ENCODE measurements at places on chromosomes 7 and 10.

GRCh38 chr10:1903982-1904381 is 166.7 kb upstream of the ADARB2 start:
- no peak for DNase-seq

DNA sequence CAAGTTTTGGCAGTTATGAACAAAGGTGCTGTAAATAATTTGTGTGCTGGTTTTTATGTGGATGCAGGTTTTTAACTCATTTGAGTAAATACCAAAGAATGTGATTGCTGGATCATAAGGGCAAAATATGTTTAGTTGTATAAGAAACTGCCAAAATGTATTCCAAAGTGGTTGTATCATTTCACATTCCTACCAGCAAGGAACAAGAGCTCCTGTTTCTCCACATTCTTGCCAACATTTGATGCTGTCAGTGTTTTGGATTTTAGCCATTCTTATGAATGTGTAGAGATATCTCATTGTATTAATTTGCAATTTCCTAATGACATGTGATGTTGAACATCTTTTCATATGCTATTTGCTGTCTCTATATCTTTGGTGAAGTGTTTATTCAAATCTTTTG is 207.3 kb upstream of the LRGUK start:
- DNase-seq: no peak

GRCh38 chr7:29435167-29435566 is 128.5 kb upstream of the PRR15 start:
- DNase-seq: no peak

DNA sequence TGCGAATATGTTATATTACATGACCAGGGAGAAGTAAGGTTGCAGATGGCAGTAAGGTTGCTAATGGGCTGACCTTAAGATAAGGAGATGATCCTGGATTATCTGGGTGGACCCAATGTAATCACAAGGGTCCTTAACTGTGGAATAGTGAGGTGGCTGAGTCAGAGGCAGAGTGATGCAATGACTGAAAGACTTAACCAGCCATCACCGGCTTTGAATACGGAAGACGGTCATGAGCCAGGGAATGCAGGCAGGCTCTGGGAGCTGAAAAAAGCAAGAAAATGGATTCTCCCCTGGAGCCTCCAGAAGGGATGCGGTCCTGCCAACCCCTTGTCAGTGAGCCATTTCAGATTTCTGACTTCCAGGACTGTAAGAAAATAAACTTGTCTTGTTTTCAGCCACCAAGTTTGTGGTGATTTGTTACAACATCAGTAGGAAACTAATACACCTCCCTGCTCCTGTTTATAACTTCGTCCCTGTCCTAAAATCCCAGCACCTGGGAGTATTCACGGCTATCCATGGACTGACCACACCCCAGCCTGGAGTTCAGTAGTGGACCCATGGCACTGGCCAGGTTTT is 4.6 kb upstream of the C10orf95 start:
- DNase-seq: no peak

GRCh38 chr7:105011831-105012502 is 2.0 kb upstream of the KMT2E start:
- DNase-seq: peak; percentile 33

GRCh38 chr7:26181474-26182227 is 18.9 kb downstream of the HNRNPA2B1 start:
- no peak for DNase-seq

- no peak for DNase-seq
These were observed 92.6 kb downstream of the OAT start for GRCh38 chr10:124325998-124326636.

DNA sequence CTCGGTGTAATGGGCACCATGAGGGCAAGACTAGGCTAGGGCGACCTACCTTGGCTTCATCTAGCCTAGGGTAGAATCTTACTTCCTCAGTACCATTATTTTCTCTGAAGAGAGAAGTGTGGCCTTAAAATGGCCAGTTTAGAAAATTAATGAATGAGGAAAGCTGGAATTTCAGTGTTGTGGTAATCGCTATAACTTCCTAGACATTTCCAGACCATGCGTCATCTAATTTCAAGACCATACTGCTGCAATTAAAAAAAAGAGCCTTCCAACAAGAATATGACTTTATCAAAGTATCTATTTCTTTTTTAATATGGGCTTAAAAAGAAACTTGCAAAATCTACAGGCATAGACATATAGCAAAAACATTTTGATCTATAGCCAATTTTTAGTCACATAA is 68.5 kb downstream of the CPVL start:
- no peak for DNase-seq

GRCh38 chr7:21426286-21427181 is 1.3 kb upstream of the SP4 start:
- no peak for DNase-seq

DNA sequence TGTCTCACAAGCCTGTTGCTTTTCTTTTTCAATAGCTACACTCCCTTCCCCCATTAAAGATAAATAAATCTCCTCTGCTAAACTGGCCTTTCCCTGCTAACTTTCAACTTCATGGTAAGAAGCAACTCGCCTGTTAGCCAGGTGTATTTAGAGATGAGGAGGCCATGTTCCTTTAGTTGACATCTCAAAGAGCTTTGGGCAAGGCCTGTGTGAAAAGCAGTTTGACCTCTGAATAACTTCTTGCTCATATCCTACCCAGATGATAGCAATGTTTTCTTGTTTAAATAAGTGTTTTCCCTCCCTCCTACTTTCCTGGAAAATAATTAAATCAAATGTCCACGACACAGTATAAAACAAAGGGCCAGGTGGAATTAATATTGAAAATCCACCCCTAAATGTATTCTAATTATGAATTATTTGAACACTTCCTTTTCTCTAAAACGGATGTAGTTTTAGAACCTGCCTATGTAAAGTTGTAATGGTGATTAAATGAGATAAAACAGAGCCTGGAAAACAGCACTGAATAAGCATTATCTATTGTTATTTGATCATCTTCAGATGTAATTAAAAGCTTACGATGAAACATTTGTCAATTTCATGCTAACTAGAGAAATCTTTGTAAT is 78.5 kb downstream of the HGF start:
- no peak for DNase-seq

GRCh38 chr10:11012421-11013295 is 5.0 kb upstream of the CELF2 start:
- DNase-seq: no peak

DNA sequence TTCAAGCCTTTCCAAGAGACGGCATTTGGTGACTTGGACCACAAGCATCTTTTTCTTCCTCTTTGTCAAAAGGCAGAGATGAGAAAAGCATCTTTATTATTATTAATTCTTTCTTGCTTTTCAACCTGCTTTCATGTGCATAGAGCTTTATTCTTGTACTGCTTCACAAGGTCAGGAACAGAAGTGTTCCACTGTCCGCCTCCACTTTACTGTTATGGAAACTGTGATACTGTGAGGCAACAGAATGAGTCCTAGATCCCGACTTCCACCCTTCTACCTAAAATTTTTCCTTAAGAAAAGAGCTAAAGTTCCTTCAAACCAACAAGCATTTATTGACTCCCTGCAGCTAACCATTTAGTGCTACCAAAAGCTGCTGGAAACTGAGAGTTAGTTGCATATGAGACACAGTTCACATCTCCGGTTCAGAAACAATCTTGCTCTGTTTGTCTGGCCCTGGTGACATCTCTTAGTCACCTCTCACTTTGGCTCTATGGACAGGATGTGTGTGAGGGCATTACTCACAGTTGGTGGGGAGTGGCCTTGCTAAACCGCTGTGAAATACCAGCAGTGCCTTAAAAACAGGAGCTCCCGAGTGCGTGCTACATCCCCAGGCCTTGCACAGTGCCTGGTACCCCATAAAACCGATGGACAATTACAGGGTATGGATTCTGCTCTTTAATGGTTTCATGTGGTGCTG is 77.1 kb upstream of the TRIL start:
- peak; percentile 28 for DNase-seq

DNA sequence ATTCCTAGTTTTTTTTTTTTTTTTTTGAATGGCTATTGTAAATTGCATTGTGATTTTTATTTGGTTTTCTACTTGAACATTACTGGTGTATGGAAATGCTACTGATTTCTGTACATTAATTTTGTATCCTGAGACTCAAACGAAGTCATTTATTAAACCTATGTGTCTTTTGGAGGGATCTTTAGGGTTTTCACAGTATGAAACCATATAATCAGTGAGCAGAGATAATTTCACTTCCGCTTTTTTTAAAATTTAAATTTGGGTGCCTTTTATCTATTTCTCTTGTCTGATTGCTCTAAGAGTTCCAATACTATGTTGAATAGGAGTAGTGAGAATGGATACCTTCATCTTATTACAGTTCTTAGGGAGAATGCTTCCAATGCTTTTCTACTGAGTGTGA is 102.7 kb downstream of the ZWINT start:
- DNase-seq: no peak

DNA sequence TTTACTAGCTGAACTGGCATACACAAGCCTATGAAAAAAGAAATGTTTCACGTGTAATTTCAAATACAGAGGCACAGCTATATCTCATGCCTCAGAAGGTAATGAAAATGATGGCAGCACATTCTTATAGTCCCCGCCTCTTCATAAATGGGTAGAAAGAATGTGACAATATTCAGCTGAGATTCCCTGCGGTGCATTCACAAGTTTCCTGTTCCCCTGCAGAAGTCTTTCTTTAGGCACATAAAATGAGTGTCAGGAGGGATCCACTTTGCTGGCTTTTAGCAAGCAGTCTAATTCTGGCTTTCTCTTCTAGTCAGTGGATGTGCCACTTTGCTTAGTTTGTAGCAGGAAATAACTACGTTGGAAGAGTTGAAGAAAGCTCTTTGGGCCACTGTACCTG is 56.1 kb downstream of the DGKB start:
- DNase-seq: no peak

- DNase-seq: no peak
These were observed 106.6 kb upstream of the DOCK1 start for GRCh38 chr10:126798649-126799048.

DNA sequence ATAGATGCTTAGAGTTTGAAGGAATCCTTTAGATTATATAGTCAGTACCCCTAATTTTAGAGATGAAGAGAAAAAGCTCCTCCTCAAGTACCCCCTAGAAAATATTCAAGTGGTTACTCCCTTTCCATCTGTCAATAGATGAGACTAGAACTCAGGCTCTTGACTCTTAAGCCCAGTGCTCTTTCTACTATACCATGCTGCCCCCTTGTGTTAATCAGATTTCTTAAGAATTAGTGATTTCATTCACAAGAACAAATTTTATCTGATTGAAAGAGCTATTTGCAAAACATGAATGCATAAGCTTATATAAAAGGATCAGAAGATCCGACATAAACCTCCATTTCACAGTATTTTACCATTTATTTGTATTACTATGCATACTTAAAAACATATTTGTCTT is 179.3 kb downstream of the TFEC start:
- peak; percentile 48 for DNase-seq

GRCh38 chr7:49791088-49791741 is 17.8 kb downstream of the VWC2 start:
- DNase-seq: no peak

DNA sequence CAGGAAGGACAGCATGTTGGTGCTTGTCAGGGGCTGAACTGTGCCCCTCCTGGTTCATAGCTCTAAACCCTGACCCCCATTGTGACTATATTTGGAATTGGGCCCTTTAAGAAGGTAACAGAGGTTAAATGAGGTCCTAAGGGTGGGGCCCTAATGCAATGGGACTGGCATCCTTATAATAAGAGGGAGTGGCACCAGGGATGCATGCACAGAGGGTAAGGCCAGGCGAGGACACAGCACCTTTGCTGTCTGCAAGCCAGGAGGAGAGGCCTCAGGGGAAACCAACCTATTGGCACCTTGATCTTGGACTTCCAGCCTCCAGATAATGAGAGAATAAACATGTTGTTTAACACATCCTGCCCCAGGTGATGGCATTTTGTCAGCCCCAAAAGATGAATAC is 61.3 kb upstream of the EBF3 start:
- DNase-seq: no peak

- no peak for DNase-seq
These were observed 56.8 kb upstream of the TMEM229A start for GRCh38 chr7:124089621-124090020.

- DNase-seq: no peak
These were observed 212.7 kb upstream of the ZNF804B start for GRCh38 chr7:88546808-88547207.

- no peak for DNase-seq
These were observed 164.2 kb upstream of the EEPD1 start for GRCh38 chr7:35988818-35989217.

- no peak for DNase-seq
These were observed 15.1 kb downstream of the STEAP4 start for GRCh38 chr7:88291398-88292173.

DNA sequence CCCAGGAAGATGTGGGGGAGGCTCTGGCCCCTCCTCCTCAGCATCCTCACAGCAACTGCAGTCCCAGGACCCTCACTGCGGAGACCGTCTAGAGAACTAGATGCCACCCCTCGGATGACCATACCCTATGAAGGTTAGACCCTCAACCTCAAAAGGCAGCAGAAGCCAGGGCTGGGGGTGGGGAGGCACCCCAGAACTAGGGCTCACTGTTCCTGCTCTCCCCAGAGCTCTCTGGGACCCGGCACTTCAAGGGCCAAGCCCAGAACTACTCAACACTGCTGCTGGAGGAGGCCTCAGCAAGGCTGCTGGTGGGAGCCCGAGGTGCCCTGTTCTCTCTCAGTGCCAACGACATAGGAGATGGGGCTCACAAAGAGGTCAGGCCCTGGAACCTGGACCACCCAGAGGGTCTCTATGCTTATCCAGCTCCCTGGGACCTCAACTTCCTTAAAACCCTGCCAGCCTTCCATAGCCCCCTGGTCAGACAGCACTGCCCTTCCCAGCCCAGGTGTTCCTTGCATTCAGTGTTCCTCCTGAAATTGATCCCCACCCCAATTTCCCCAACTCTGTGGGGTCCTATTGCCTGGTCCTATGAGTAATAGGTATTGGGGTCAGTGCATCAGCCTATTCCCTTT is 3.7 kb downstream of the SEMA4G start:
- DNase-seq: no peak

DNA sequence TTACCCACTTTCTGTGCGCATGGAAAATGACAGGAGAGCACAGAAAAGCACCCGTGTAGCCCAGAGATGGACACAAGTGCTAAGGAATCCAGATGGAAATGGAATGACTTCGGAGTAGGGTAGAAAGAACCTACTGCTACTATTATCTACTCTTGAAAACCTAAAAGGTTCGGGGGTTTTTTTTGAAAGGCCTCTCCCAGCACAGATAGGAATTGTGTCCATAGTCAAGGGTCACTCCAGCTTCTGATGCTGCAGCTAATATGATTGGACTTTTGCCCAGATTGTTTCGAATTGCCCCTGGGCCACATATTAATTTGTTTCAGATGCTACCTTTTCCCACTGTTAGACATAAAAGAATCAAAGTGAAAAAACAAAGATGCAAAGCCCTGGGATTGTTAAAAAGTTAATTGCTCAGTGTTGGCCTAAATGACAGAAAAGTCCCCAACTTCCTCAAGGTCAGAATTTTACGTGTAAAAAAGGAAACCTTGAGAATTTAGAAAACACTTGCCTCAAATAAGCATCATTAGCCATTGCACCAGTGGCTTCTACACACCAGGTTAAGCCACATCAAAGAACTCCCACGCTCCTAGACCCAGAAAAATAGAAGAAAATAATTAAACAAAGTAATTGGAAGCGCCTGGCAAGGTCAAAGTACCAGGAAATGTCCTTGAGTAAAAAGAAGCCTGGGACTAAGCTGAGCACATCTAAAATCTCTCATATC is 40.8 kb upstream of the INSIG1 start:
- no peak for DNase-seq

Measured in natural killer cell (primary cell).